ENCODE measurements at places on chromosomes 2 and 18.

DNA sequence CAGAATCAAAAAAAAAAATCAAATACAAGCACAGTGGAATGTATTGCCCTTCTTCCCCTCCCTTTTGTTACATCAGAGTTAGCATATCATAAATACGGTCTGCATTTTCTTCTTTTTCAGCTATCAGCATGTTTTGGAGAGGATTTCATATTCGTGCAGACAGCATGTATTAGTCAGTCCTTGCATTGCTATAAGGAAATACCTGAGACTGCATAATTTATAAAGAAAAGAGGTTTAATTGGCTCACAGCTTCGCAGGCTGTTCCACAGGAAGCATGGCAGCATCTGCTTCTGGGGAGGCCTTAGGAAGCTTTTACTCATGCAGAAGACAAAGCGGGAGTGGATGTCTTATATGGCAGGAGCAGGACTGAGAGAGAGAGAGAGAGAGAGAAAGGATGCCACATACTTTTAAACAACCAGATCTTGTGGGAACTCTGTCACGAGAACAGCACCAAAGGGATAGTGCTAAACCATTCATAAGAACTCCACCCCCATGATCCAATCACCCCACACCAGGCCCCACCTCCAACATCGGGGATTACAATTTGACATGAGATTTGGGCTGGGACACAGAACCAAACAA lies 8.9 kb downstream of the IL1B start:
- DNase-seq, result no peak

GRCh38 chr2:144706647-144707046 lies 186.7 kb upstream of the ZEB2 start:
- no peak for DNase-seq

DNA sequence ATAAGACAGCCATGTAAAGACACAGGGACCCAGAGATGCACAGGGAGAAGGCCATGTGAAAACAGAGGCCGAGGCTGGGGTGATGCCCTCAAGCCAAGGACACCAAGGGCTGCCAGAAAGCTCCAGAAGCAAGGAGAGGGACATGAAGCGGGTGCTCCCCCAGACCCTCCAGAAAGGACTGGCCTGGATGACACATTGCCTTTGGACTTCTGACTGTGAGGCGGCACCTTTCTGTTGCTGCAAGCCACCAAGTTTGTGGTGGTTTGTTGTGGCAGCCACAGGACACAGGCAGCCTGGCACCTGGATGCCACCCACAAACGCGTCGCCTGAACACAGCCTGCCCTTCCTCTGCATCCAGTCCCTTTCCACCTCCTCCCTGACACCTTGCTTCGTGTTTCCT lies 67.1 kb downstream of the RHOB start:
- DNase-seq, result no peak

GRCh38 chr2:169683054-169683424 lies 11.2 kb downstream of the CFAP210 start:
- DNase-seq, result no peak

GRCh38 chr18:41059126-41059415 lies 896.0 kb upstream of the PIK3C3 start:
- DNase-seq, result no peak

DNA sequence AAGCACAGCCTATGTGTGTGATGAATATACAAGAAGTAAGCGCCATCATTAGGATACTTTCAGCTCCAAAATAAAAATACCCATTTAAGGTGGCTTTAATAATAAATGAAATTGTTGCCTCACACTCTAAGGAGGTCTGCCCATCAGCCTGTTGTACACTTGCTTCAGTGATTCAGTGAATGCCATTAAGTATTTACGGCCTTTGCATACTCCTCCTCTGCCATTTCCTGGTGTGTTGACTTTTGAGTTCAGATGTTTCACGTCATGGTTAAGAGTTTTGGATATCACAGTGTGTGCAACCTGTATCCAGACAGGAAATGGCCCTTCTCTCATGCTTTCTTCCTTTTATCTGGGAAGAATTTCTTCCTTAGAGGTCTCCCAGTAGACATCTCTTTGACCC lies 38.6 kb upstream of the SNORC start:
- no peak for DNase-seq

DNA sequence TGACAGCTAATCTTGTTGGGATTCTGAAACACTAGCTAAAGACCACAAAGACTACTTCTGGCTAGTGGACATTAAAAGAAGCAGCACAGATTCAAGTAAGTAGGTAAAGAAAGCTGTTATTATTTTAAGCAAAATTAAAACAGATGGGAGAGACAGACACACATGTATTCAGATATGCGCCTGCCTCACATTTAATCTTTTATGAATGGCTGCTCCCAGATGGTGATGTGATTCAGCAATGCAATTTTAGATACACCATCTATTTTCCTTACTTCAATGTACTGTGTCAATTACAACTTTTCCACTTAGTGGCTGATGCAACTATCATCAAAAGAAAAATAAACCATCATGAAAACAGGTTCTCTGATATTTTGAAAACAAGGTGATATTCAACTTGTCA lies 133.0 kb upstream of the PGAP1 start:
- DNase-seq, result no peak

- no peak for DNase-seq
These were observed 818.1 kb downstream of the SLC4A3 start for GRCh38 chr2:220445429-220446105.

GRCh38 chr2:218023636-218024035 lies 20.8 kb upstream of the TNS1 start:
- DNase-seq, result no peak

- DNase-seq, result no peak
These were observed 270.1 kb upstream of the SIX2 start for GRCh38 chr2:45279356-45279755.

- DNase-seq, result no peak
These were observed 2.0 kb downstream of the ESPNL start for GRCh38 chr2:238101891-238102841.

GRCh38 chr2:52473526-52473925 lies 1294.1 kb upstream of the CHAC2 start:
- no peak for DNase-seq

- no peak for DNase-seq
These were observed 38.7 kb upstream of the ATL2 start for GRCh38 chr2:38415728-38416291.

DNA sequence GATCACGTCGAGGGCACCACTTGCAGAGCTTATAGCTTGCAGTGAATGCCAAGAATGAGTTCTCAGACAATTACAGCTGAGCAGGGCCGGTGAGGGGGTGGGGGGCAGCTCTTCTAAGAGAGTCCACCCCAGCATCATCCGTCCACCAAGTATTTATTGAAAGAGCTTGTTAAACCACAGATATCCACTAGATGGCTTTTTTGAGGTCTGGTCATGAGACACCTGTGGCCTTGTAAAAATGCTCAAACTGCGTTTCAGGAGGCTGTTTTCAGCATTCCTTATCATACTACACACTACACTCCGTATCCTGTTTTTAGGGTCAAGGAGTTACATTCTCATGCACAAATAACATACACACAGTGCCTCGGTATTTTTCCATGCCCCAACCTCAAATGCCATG lies 51.5 kb downstream of the DNAJC10 start:
- no peak for DNase-seq

DNA sequence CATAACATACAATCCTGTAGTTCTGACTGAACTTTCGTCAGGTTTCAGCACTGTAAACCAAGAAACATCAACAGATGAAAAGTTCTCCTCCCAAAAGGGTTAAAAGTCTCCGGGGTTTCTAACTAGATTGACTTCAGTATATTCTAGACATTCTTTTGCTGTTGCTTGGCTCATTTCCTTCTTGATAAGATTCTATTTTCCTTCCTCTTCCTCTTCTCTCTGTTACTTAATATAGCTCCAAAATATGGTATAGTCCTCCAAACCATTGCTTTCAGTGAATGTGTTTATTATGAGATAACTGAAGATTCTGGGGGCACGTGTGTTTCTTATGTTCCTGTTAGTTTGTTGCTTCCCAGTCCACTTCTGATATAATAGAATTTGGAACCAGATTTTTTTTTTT lies 46.4 kb upstream of the MAP4K3 start:
- no peak for DNase-seq

GRCh38 chr2:144659731-144660275 lies 139.9 kb upstream of the ZEB2 start:
- DNase-seq, result peak; percentile 59

DNA sequence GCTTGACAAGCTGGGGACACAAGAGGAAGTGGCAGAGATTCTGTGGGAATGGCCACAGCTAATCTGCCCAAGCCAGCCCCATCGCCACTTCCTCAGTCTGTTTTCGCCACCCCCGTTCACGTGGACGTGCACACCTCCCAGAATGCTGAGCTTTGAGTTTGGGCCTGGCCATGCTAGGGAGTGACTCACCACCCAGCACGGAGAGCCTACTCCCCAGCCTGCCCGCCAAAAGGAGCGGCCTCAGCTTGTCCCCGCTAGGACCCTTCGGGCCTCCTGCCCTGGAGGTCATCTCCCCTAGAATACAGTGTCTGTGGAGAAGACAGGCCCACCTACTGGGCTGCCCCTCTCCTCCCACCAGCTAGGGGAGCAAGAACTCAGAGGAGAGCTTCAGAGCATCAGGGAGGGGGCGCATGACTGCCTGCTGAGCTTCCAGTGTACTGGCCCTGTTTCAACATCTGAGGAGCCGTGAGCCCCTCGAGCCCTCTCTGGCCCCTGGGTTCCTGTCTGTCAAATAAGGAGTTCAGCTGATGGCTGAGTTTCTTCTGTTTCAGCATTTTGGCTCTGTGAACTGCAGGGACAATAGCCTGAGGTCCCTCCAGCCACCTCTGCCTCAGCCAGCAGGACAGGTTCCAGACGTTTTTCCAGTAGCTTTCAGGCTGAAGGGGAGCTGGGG lies 5.1 kb downstream of the SLC35F6 start:
- DNase-seq, result peak; percentile 26

- no peak for DNase-seq
These were observed 122.4 kb downstream of the NFATC1 start for GRCh38 chr18:79518028-79518682.

- DNase-seq, result no peak
These were observed 212.8 kb downstream of the CDCA7 start for GRCh38 chr2:173567493-173567892.

DNA sequence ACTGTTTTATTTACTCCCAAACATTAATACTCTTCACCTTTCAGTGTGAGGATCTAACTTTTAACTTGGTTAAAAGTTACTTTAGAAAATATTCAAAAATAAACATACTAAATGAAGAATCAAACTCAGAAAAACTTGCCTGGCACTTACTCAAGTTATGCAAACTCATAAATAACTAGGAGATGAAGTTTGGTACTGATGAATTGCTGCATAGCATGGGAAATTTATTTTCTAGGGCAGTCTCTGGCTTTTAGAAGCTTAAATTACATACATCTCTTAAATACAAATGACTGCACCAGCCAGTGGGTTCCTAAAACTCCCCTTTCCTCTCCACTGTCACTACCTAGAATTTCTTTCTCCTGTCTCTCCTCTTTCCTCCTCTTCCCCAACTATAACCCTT lies 46.7 kb upstream of the CREB1 start:
- no peak for DNase-seq

DNA sequence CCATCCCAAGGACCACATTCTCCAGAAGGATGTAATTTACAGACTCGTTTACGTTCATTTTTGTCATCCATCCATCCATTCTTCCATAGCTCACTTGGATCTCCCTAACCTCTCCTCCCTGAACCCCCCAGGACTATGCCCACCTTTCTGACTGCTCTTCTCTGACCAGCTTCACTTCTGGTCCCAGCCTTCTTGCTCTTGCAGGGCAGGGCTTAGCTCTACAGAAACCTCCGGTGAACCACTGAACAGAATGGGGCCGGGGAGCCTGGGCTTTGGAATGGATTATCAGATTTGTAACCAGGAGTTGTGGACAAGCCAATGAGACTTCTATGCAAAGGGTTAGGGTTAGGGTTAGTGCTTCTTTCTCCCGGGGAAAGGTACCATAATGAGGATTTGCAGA lies 95.0 kb downstream of the TGFA start:
- no peak for DNase-seq

DNA sequence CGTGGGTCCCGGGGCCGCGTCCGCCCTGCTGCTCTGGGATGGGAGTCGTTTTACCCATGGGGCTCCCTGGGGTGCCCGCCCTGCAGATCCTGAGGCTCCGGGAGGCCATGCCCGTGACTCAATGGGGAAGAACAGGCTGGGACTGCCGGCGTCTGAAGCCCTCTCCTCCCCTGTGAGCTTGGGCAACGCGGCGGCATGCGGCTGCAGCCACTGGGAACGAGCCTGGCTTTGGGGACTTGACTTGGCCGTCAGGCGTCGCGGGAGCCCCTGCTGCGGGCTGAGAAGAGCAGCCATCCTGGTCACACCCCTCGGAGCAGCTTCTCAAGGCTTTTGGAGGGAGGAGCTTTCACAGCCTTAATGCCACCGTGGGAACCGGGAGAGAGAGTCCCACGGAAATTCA lies 126.9 kb upstream of the CTDP1 start:
- no peak for DNase-seq

- no peak for DNase-seq
These were observed 244.5 kb downstream of the TXNL1 start for GRCh38 chr18:56393870-56394269.

DNA sequence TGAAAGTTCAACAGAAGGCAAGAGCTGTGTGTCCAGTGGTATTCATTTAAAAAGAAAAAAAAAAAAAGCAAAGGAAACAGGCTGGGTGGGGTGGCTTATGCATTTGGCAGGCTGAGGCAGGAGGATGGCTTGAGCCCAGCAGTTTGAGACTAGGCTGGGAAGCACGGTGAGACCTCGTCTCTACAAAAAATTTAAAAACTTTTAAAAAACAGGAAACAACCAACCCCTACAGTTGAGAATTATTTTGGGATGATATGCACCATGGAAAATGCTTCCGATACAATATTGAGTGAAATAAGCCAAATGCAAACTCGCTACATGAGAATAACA lies 31.2 kb downstream of the PTPN18 start:
- DNase-seq, result no peak

GRCh38 chr2:46269001-46269400 lies 28.2 kb upstream of the EPAS1 start:
- DNase-seq, result no peak

- DNase-seq, result no peak
These were observed 55.9 kb upstream of the NT5C1B start for GRCh38 chr2:18645315-18645714.

GRCh38 chr2:15808944-15809343 lies 131.4 kb upstream of the MYCN start:
- DNase-seq, result no peak

DNA sequence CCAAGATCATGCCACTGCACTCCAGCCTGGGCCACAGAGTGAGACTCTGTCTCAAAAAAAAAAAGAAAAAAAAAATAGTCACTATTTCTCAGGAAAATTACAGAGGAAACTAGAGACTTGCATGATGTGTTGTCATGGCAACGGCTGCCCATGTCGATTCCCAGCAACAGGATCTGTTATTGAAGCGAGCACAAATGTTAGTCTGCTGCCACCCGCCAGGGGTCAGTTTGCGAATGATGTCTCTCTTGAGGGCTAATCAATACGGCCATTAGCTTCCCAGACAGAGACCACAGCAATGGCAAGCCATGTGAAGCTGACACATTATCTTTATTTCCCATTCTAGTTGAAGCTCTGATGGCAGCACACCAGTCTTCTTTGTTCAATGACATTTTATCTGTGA lies 32.4 kb upstream of the ACYP2 start:
- no peak for DNase-seq
